ENCODE measurements at places on chromosomes 2 and 18.

DNA sequence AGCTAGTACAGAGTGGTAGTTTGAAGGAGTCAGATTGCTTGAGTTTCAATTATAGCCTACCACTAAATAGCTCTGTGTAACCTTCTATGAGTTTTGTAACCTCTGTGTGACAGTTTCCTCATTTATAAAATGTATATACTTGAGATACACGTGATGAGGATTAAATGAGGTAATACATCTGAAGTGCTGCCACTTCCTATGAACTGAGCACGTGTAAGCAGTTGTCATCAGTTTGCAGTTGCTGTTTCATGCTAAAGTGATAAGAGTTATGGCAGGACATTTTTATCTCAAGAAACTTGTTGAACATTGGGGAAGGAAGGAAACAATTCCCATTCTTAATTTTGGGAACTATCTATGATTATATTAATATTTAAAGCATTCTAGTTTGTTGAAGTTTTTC, 38.5 kb downstream of the CARF start:
- peak; percentile 36 for DNase-seq

- DNase-seq, result peak; percentile 7
Measured at GRCh38 chr2:158797963-158798700, 3.0 kb downstream of the DAPL1 start.

DNA sequence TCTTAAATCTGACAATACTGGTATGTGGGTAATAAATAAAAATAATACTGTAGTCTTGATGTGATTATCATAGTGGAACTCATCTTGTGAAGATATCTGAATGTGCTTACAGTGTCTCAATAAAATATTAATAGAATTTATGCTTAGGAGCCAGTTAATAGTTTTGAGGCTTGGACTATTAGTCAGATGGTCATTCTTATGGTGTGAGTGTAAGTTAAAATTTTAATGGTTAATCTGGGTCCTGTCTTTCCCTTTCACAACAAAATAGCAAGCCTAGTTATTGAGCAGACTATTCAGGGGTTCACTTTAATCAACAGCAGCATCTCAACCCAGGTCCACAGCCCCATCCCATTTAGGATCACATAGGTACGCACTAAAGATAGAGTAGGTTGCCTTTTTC, 138.9 kb downstream of the HAUS1 start:
- DNase-seq, result no peak

DNA sequence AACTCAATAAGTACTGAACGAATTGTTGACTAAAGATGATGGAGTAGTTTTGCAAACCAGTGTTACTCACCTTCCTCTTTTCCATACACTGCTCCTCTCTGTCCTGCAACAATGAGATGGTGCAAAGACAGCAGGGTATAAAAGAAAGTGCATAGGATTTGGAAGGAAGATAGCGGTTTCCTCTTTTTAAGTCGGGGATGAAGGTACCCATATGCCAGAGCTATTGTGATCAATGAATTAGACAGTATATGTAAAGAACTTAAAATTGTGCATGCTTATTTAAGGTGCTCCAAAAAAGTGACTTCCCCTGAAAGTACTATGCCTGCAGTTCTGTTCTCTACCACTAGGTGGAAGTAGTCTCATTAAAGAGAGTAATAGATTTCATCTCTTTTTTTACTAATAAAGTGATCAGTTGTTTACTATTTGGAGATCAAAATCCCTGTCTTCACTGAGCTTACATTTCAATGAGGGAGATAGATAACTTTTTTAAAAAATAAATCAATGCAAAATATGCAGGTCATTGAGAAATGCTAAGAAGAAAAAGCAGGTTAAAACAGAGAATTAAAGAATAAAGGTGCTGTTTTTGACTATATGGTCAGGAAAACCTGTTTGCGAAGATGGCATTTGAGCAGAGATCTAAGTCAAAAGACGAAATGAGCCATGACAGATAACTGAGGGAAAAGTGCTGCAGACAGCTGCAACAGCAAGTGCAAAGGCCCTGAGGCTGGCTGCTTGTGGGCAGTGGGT, 339.7 kb upstream of the SLC14A2 start:
- DNase-seq, result peak; percentile 18

All from amniotic epithelial cell (primary cell).